ENCODE measurements at places on chromosomes 3 and 15. TPM values are rescaled to one million over a fixed set of nuclear protein-coding genes. Genes with fewer than 3 reads are reported as not detected.

The ERC2 gene
- 0.14 TPM for total RNA-seq

The GP9 gene
- not detected for total RNA-seq

The ANKRD63 gene
- total RNA-seq = 0.40 TPM

The GOLGA8M gene
- 0.07 TPM for total RNA-seq

The CPB1 gene
- not detected for total RNA-seq

The DPPA2 gene
- total RNA-seq = not detected

The IL20RB gene
- 0.99 TPM for total RNA-seq

The ALDH1L1 gene
- total RNA-seq = 0.36 TPM

The BCHE gene
- total RNA-seq = 1.1 TPM

The EOMES gene
- total RNA-seq = 0.46 TPM

The CCDC39 gene
- total RNA-seq = not detected

The ANKRD34C gene
- total RNA-seq = not detected

The HYAL3 gene
- total RNA-seq = 9.7 TPM

The PLA2G4E gene
- total RNA-seq = not detected

The ANKUB1 gene
- total RNA-seq = not detected

The PLD1 gene
- total RNA-seq = 8.3 TPM

The LDHAL6B gene
- not detected for total RNA-seq

The POPDC2 gene
- 0.37 TPM for total RNA-seq

The P2RY13 gene
- total RNA-seq = not detected

The CLDN18 gene
- total RNA-seq = not detected

The TRPM1 gene
- total RNA-seq = not detected

The GNAT1 gene
- 0.25 TPM for total RNA-seq

The LAMB2 gene
- 83.5 TPM for total RNA-seq

The ZBED2 gene
- total RNA-seq = 0.15 TPM

The KBTBD13 gene
- not detected for total RNA-seq

The TTC21A gene
- 2.8 TPM for total RNA-seq

The RLBP1 gene
- total RNA-seq = not detected

The IL16 gene
- 0.02 TPM for total RNA-seq

The CCR9 gene
- total RNA-seq = not detected

The STX19 gene
- 0.13 TPM for total RNA-seq
